ENCODE measurements at places on chromosomes 2 and 18. TPM values are rescaled to one million over a fixed set of nuclear protein-coding genes. Genes with fewer than 3 reads are reported as not detected.
A peak's percentile ranks its signal among the peaks of the same experiment; 100 is the strongest.

GRCh38 chr18:31291688-31292087 lies 26.3 kb upstream of the DSG1 start:
- DNase-seq, result no peak

DNA sequence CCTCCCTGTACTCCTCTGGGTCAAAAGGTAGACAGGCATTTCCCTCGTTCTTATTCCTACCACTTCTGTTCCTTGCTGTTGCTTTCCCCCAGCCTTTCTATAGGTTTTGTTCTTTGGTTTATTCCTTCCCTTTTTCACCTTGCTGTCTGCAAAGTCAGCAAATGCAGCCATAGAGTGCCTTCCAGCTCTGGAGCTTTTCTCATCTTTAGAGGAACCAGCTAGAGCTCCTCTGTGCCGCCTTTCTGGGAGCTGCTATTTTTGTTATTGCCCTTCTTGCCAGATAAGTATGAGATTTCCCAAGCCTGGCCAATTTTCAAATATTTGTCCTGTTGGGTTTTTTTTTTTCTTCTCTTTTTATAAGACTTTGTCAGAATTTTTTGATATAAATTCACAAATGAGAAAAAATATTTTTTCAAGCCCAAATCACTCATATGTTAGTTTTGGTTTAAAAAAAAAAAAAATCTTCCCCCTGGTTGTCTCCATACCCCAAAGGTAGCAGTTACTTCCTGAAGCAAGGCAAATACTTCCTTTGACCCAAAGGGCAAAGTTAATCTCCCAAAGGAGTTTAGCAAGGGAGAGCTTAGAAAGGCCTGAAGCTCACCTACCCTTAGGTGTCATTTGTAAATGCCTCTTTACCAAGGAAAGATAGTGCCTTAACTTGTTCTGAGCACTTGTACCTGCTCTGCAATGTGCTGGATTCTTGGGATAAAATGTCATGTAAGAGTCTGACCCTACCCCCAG lies 5.1 kb upstream of the TTC27 start:
- no peak for DNase-seq

DNA sequence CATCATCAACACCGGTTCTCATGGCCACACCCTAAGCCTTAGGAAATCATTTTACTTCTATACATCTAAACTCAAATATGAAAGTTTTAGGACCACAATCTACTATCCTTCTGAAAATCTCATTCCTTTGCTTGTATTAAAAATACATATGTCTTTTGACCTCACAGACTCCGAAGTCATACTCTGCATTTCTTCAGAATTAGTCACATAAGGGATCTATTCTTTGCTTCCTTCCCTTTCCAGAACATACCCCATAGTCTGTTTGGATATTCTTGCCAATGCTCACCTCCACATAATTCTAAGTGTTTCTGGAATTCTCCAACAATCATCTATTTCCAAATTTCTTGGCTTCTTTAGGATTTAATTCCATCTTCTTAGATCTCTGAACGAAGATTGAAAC lies 14.2 kb upstream of the DSG1 start:
- DNase-seq, result no peak

GRCh38 chr2:116224610-116225009 lies 1589.9 kb upstream of the DDX18 start:
- no peak for DNase-seq

DNA sequence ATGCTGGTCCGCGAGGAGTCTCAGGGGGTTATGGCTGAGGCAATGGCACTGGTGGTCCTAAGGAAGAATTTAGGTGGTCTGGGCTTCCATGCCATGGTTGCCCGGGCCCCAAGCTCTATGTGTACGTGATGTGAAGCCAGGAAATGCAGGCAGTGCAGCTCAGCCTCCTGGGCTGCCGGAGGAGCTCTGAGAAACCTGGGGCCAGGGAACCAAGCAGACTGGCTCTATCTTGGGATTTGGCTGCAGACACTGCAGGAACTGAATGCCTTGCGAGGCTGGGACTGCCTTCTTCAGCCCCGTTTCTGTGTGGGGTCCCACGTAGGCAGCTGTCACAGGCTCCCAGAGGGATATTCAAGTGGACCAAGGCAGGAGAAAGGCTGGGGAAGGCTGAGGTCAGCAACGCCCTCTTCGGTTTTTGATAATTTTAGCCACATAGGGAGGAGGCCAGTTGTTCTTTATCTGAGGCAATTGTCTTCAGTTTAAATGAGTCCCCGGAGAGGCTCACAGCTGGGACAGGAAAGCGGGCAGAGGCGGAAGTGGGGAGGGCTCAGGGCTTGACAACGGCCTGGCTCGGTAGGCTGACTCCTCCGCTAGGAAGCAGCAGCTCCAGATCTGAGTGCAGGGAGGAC lies 77.7 kb downstream of the RHOB start:
- no peak for DNase-seq

GRCh38 chr2:101696272-101697123 lies 1.0 kb upstream of the MAP4K4 start:
- DNase-seq, result peak; percentile 41

GRCh38 chr18:58025733-58026132 lies 18.3 kb upstream of the NEDD4L start:
- DNase-seq, result no peak

GRCh38 chr2:161265874-161266273 lies 42.4 kb upstream of the PSMD14 start:
- no peak for DNase-seq

DNA sequence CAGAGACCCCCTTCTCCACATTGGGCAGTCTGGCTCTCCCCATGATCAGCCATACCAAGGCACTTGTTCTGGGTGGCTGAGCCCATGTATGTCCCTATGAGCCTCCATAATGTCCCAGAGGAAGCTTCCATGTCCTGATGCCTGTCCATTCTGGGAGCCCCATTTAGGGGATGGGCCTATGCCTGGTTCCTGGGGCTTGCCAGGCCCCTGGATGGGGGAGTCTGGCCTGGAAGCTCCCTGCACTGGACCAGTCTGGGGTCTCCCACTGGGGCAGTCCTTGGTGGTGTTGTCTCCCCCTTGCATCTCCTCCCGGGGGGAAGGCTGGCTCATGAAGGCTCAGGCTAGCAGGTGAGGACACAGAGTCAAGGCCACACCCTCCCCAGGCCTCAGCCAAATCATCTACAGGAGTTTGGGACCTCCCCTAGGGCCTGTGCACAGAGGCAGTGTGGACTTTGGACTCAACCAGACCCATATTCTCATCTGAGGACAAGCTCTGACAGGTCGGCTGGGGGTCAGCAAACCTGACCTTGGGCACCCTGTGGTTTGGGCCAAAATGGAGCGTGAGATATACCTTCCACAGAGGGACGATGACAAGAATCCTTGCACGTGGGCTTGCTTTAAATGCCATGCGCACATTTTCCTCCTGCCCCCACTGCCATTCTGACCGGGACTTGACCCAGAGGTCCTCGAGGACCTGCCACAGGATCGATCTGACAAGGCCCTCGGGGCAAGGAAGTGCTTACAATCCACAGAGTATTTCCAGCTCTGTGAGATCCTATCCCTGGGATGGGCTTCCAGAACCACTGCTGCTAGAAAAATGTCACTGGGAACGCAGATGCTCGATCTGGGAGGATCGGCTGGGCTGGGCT lies 38.8 kb downstream of the INHBB start:
- DNase-seq, result peak; percentile 71

GRCh38 chr2:206989311-206989710 lies 50.0 kb downstream of the CPO start:
- peak; percentile 43 for DNase-seq

- no peak for DNase-seq
These were observed 210.1 kb upstream of the LRATD1 start for GRCh38 chr2:14422426-14422825.

DNA sequence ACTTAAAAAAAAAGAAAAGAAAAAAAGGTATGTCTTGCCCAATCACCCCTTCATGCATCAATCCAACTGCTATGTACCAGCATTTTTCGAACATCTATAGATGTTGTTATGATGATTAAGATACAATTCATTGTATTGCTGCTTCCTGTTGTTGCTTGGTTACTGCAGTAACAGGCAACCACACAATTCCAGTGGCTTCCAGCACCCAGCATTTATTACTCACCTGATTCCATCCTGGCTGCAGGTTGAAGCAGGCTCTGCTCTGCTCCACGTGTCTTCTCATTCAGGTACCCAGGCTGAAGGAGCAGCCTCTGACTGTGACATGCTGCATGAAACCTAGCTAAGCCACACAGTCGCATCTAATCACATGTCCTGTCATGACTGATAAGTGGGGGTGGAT lies 196.9 kb downstream of the INO80D start:
- no peak for DNase-seq

GRCh38 chr18:36535202-36535935 lies 237.9 kb downstream of the FHOD3 start:
- DNase-seq, result no peak

DNA sequence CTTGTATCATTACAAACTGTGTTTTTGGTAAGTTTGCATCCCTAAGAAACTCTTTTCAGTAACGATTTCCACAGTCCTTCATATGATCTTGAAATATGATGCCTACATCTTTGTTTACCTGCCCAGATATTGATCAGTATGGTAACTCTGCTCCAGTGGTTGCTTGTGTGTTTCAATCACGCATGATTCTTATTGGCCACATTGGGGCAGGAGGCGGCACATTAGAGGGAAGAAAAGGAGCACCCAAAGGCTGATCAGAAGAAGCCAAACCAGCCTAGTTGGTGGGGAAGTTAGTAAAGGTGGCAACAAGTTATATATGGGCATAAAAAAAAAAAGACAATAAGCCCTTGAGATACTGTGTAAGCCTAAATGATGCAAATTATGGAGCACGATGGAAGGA lies 158.9 kb downstream of the RHBDD1 start:
- DNase-seq, result no peak

- DNase-seq, result no peak
These were observed 235.2 kb downstream of the GCA start for GRCh38 chr2:162579169-162579568.

DNA sequence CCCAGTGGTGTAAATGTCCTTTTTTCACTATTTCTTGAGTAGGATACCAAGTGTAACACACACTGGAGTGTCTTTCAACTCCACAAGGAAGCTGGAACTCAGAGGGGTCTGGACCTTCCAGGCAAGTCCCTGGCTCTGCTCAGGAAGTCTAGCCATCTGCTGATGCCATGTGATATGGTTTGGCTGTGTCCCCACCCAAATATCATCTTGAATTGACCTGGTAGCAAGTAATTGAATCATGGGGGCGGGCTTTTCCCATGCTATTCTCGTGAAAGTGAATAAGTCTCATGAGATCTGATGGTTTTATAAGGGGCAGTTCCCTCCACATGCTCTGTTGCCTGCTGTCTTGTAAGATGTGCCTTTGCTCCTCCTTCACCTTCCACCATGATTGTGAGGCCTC lies 99.4 kb upstream of the CDC42EP3 start:
- no peak for DNase-seq

GRCh38 chr2:64328415-64328722 lies 125.6 kb upstream of the LGALSL start:
- DNase-seq, result no peak

- no peak for DNase-seq
These were observed 25.3 kb downstream of the ZNF519 start for GRCh38 chr18:14106906-14107305.

DNA sequence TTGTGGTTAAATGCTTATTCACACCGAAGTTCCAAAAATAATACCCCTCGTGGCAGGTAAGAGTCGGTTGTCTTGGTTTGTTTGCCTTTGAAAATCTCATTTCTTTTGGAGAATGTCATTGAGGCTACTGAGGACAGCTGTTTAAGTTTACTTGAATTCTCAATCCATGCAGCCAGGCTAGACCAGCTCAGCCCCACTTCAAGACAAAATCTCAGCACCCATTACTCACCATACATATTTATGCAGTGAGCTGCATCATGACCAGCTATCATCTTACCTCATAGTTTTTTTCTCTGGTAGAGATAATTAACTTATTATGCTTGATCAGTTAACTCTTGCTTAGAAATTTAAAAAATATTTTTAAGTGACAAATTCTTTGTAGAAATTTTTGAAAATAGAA lies 115.9 kb downstream of the HAUS1 start:
- DNase-seq, result no peak

- DNase-seq, result no peak
These were observed 385.7 kb downstream of the MBD2 start for GRCh38 chr18:53838746-53839145.

- no peak for DNase-seq
These were observed 685.6 kb upstream of the SALL3 start for GRCh38 chr18:78293940-78294541.

- DNase-seq, result peak; percentile 12
These were observed 19.5 kb downstream of the STRADB start for GRCh38 chr2:201470821-201471731.

DNA sequence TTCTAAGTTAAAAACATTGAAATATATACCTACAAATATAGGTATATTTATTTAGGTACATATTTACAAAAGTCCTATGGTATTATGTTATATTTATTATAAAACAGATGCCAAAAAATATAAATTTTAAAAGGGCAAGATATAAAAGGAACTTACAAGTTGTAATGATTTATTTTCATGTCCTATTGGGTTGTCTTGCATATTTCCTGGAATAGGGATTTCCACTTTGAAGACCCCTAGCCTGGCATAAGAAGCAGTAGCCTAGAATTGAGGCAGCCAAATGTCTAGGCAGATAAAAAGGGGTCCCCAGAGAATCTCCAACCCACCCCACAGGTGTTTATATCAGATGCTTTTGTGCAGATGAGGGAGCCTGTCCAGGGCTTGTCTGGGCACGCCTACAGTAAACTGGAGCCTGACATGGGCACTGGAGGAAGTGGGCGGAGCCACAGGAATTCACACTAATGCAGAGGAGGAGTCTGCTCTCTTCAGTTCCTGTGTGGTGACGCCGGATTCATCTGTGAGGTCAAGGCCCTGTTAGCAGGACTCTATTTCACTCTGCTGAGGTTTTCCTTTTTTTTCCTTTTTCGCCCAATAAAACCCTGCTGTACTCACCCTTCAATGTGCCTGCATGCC lies 1088.9 kb upstream of the PIK3C3 start:
- DNase-seq, result no peak

DNA sequence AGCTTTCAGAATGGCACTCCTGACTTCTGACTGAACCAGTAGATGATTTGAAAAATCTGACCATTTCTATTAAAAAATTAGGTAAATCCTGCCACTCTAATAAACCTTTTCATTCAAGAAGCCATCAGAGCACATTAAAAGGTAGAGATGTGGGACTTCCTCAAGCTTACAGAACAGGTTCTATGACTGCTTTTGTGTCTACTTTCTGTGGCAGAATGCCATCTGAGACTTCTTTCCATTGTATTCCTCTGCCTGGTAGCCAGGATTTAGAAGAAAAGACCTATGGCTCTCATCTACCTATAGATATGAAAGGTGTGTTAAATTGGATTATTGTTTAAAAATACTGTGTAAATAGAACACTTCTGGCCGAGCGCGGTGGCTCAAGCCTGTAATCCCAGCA lies 99.9 kb upstream of the NABP1 start:
- no peak for DNase-seq

Gene CDH20
- total RNA-seq, result not detected

Gene SIX2
- total RNA-seq, result 1.9 TPM

Gene SFT2D3
- 12.2 TPM for total RNA-seq

Gene SPP2
- not detected for total RNA-seq

Gene ACP1
- 166 TPM for total RNA-seq

Gene CFC1
- total RNA-seq, result not detected

Gene MC5R
- total RNA-seq, result not detected

Gene SCN9A
- total RNA-seq, result 14.3 TPM

Gene AGXT
- total RNA-seq, result 0.39 TPM

Gene CPO
- not detected for total RNA-seq

Gene SCTR
- total RNA-seq, result not detected

Gene COPS7B
- 35.9 TPM for total RNA-seq

Gene CCDC178
- total RNA-seq, result not detected

Gene LONRF2
- not detected for total RNA-seq

Gene PPM1G
- total RNA-seq, result 149 TPM

Gene NEU2
- total RNA-seq, result not detected

Gene POMC
- 10.5 TPM for total RNA-seq

Data from Caco-2 (cell line).